IMR-90 (cell line): ENCODE measurements at places on chromosomes 4 and X. TPM values are rescaled to one million over a fixed set of nuclear protein-coding genes. Genes with fewer than 3 reads are reported as not detected.

Gene HAND2
- total RNA-seq: 0.36 and 0.56 TPM in 2 replicates

Gene REST
- 60.5 and 66.9 TPM in 2 replicates for total RNA-seq

Gene MTMR8
- under 0.01 TPM in 1 of 2 replicates, not detected in the other for total RNA-seq

DNA sequence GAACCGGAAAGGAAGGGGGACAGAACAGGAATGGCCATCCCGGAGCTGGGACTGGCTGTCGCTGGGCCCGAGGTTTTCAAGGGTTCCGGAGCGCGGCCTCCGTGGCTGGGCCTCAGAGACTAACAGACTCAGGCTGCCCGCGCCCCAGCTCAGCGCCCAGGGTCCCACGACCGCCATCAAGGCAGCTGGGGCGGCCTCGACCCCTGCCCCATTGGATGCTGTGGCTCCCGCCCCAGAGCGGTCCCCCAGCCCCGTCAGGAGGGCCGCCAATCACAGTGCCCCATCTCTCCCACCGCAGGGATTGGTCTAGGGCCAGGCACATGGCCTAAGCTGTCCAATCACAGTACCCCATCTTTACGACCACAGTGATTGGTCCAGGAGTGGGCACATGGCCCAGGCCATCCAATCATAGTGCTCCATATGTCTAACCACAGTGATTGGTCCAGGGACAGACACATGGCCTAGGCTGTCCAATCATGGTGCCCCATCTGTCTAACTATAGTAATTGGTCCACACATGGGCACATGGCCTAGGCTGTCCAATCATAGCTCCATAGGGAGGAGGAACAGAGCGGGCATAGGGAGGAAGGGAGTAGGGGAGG is 105.3 kb upstream of the NKX1-1 start:
- DNase-seq: peak; percentile 36

DNA sequence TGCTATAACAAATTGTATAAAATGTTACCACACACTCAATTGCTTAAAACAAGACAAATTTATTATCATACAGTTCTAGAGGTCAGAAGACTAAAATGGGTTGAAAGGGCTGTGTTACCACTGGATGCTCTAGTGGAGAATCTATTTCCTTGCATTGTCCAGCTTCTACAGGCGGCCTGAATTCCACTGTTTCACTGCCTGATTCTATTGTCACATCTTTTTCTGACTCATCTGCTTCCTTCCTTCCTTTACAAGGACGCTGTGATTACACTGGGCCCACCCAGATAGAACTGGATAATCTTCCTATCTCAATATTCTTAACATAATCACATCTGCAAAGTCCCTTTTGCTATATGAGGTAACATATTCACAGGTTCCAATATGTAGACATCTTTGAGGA is 19.4 kb upstream of the ARMCX1 start:
- DNase-seq: no peak

- no peak for DNase-seq
These were observed 128.5 kb downstream of the MAGEC2 start for GRCh38 chrX:142076633-142077032.

DNA sequence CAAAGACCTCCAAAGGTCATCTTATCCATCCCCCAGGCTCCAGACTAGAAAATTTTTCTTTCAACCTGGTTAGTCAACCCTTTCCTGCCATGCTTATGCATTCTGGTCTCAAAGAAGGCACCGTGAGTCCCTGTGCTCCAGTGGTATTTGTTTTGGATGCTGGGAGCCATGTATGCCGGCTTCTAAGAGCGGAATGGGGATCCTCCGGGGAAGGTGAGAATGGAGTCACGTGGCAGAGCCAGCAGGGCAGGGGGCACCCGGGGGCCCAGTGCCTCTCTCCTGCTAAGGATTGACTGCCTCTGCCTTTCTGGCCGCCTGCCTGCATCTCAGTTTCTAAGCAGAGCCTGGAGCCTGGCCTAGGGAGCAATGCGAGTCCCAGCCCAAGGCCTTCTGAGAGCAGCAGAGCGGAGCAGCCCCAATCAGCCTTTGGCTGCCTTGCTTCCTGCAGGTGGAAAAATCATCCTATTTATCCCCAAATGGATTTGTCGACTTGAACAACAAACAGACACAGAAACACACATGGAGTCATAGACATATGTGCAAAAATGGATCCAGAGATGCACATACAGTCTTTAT is 141.0 kb downstream of the PJA1 start:
- no peak for DNase-seq

GRCh38 chrX:10326578-10326977 is 169.8 kb downstream of the CLCN4 start:
- DNase-seq: peak; percentile 43

Gene HMGN5
- 0.72 and 0.83 TPM in 2 replicates for total RNA-seq

GRCh38 chrX:132270699-132271098 is 51.5 kb upstream of the RAP2C start:
- peak; percentile 81 for DNase-seq

DNA sequence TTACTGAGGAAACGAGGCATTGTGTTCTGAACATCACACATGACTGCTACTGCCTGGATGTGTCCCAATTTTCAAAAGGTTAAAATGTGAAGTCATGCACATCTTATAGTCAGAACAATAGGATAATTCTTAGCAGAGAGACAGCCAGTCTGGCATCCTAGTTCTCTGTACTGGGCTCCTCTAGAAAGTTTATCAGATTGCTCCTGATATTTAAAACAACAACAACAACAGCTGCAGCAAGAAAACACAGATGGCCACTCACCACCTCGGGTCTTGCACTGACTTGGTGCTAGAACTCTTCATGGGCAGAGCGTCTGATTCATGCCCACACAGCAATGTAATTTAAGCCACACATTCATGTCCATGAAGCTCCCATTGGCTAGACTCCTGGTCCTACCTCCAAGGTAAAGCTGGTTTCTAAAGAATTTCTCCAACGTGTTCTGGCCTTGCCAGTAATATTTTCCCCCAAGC is 33.3 kb upstream of the SLC2A9 start:
- DNase-seq: no peak

DNA sequence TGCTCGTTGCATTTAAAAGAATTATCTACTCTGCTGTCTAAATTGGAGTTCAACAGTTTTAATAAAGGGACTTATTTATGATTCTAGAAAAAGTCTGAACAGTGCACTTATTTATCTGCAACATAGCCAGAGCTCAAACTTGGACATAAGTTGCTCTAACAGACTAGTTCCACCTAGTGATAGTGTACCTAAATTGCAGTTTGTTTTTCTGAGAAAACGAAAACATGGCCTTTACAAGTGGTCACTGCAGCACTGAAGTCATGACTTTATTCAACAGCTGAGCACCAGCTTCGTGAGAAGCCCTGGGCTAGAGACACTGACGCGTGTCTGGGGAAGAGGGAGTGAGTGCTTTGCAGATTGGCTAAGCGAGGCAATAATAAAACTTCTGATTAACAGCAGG is 77.3 kb upstream of the IGSF1 start:
- no peak for DNase-seq

Gene F8A3
- total RNA-seq: under 0.01 and 0.18 TPM in 2 replicates

- no peak for DNase-seq
These were observed 336.4 kb upstream of the RASGEF1B start for GRCh38 chr4:81808011-81808672.

DNA sequence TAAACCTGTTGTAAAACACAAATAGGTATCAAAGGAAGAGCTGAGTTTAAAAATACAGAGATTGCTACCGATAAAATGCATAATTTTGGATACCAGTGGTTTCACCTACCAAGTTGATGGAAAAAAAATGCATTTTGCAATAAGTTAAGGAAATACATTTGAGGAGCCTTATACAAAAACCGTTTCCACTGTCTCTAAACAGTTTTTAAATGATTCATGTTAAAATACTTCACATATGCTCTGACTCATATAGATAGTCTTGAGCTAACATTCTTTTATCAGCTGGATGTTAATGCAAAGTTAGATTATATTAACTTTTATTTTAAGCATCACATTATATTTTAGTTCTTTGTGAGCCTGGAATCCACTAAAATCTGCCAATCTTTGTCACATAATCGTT is 50.6 kb upstream of the ANKRD17 start:
- peak; percentile 77 for DNase-seq
